ENCODE measurements at places on chromosomes 13 and 19. TPM values are rescaled to one million over a fixed set of nuclear protein-coding genes. Genes with fewer than 3 reads are reported as not detected.

Gene TEX101
- total RNA-seq: not detected

Gene DACT3
- 0.71 TPM for total RNA-seq

Gene ZNF829
- 4.3 TPM for total RNA-seq

Gene JUND
- 232 TPM for total RNA-seq

Gene CCNE1
- total RNA-seq: 17.4 TPM

Gene SYT5
- not detected for total RNA-seq

Gene KIR2DL4
- total RNA-seq: not detected

DNA sequence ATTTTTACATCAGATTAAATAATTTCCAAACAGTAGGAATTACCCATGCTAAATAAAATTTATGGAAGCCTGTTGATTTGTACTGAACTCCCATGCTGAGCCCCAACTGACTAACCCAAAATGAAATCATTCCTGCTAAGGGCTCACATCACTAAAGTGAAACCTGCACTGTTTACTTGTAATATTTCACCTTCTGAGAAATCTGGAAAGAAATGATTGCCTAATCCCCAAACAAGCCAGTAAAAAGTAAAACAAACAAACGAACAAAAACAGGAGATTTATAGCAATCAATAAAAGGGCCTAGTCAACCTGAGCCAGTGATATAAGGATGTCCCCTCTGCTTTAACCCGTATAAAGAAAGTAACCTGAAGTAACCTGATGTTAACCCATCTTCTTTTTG lies 1599.8 kb downstream of the OLFM4 start:
- DNase-seq: no peak

DNA sequence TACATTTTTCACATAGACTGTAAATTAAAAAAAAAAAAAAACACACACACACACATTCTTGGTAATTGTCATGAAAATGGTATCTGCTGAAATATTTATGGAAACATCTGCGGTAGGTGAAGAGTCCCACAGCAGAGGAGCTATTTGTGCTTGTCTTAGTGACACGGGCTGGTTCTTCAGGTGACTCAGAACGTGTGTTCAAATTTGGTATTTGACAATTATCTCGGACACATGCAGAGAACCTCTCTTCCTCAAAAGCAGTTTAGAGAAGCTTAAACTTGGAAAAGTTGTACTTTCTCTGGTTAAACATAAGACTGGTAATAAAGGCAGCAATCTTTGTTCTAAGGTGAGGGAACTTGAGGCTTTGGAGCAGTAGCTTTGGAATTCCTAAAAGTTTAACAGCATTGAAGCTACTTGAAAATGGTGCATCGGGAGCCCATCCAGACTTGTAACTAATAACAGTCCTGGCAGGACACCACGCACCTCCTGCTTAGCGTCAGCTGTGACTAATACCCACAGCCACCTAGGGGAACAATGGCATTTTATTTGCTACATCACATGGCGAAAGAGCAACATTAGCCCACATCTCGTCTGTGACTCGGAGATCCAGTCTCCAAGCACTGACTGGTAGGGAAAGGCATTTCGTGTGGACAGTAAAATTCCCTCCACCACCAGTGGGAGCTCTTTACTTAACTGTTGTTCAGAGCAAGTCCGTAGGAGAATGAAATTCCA lies 1505.1 kb upstream of the SLC10A2 start:
- no peak for DNase-seq

DNA sequence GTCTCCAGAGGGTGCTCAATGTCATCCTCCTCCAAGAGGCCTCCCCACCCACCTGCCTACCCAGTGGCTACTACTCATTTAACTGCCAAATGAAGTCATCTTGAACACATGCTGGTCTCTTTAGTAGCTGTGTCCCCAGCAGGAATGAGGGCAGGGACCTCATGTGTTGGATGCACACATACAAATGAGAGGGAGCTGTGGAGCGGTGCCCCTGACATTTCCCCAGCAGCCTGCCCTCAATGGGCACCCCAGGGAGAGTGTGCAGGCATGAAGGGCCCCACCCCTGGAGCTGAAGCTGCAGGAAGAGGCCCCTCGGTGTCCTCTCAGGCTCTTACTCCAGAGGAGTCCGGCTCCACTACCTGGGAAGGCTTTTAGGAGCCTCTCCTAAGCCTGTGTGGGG lies 1322.7 kb downstream of the UQCRFS1 start:
- no peak for DNase-seq

- DNase-seq: no peak
Observed at GRCh38 chr19:38805180-38805579, 7.6 kb downstream of the LGALS4 start.

GRCh38 chr13:41813426-41813825 lies 147.5 kb downstream of the VWA8 start:
- no peak for DNase-seq

GRCh38 chr13:24165746-24166145 lies 5.2 kb downstream of the SPATA13 start:
- no peak for DNase-seq

DNA sequence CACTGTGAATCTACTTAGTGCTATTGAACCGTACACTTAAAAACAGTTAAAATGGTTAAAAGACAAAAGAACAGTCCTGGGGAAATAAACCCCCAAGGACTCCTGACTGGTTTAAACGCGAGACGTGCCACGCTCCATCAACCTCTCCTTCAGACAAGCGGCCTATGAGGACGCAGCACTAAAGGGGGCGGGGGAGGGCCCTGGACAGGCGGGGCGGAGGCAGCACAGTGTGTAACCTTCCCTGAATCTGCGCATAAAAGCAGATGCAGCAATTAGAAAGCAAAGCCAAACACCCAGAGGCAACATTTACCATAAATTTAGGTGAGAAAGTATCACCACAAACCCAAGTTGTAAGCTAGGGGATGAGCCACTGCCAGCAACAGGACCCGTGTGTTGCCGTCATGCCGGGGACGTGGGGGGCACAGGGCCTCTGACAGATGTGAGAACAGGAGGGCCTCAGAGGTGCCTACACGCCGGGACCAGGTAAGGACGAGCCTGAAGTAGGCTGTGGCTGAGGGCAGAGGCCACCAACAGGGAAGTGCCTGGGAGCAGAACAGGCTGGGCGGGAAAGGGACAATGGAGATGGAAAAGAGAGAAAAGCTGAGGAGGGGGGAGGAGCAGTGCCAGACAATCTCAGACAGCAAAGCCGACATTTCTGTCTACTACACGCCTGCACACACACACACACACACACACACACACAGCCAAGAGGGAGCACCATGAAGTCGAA lies 15.3 kb upstream of the ADPRHL1 start:
- DNase-seq: no peak

GRCh38 chr13:37984357-37984756 lies 114.8 kb upstream of the TRPC4 start:
- no peak for DNase-seq

DNA sequence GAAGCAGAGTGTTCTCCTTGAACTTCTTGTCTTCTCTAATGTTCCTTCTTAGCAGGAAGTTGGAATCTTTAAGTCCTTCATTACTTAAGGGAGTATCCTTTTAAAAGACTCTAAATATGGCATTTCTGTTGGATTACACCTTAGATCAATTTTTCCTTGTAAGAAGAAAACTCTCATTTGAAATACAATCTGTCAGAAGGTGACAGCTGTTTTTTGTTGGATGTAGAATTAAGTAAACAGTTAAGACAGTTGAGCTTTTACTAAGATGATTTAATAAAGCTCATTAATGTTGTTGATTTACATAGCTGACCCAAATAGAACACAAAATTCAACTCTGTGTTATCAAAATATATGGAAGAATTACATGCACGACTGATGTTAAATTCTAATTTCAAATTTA lies 16.7 kb upstream of the MBNL2 start:
- no peak for DNase-seq

DNA sequence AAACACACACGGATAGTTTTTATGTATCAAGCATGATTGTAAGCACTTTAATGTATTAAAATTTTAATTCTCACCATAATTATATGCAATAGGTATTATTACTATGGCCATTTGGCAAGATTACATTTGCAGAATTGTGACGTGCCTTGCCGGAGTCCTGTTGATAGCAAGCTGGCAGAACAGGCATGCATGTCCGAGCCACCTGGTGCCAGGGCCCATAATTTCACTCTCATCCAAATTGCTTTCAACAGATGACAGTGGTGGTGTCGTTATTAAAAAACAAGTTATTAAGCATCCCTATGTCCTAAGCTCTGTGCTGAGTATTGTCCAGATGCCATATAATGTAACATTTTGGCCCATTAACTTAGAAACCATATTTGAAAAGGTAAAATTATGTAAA lies 374.3 kb downstream of the FOXO1 start:
- no peak for DNase-seq

DNA sequence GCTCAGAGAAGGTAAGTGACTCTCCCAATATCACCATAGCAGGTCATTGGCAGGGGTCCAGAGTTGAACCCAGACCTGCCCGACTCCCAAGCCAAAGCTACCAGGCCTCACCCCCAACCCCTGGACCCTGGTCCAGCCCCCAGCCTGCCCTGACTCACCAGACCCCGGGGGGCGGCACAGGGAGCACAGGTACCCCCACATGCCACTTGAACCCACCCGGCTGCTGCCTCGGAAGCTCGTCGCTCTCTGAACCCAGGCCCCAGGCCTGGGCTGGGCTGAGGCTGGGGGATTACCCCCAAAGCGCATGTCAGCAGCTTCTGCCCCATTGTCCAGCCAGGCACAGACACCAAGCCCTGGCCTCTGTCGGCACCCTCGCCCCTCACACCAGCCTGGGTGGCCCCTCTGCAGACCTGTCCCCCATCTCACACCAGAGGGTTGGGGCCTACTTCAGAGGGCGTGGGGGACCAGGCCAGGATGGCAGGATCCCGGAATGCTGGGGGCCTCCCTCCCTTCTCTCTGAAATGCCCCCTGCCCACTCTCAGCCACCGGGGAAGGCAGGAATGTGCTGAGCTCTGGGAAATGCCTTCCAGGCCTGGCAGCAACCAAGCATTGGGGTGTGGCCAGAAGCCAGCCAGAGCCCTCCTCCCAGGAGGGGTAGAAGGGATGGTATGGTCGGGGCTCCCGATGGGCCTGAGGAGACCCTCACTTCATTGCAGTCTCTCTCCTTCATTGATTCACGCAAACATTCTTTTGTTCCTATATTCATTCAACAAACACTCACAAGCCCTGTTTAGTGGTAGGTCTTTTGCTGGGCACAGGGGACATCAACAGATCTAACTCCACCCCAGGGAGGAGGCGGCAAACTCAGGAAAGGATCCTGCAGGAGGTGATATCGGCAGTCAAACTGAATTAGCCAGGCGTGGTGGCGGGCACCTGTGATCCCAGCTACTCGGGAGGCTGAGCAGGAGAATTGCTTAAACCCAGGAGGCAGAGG lies 1.7 kb upstream of the PRX start:
- no peak for DNase-seq

- DNase-seq: no peak
Observed at GRCh38 chr19:39276740-39277139, 8.5 kb downstream of the IFNL2 start.

DNA sequence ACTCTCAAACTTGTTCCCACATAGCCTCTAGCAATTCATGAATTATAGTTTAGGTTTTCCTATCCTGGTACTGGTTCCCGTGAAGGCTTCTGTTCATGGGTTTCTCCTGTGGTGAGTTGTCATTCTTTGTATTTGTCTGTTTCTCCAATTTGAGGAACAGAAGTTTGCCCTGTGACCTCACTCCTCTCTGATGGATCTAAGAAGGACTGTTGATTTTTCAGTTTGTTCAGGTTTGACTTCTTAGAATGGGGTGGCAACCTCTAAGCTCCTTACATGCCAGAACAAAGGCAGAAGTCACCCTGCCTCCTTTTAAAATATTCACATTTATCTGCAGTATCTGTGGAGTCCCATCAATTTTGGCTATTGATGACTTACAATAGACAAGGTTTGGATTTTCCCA lies 354.0 kb downstream of the SPRY2 start:
- no peak for DNase-seq

DNA sequence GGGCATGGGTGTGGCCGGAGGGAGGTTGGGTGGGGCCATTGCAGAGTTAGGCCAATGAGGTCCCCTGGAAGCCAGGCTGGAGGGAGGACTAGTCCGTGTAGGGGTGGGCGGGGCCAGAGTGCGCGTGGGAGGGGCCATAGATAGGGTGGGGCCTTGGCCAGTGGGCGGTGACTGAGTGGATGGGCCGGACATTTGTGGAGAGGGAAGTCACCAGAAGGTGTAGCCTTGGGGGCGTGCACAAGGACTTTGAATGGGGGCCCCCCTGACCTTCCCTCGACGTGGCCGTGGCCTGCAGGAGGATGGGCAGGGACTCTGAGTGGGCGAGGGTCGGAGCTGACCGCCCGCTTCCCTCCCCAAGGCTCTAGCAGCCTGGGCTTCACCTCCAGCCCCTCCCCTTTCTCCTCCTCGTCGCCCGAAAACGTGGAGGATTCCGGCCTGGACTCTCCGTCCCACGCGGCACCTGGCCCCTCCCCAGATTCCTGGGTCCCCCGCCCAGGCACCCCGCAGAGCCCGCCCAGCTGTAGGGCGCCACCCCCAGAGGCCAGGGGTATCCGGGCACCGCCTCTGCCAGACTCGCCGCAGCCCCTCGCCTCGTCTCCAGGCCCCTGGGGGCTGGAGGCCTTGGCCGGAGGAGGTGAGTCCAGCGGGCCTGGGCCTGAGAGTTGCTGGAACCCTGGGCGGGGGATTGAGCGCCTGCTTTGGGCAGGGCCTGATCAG lies 16.5 kb upstream of the B3GNT3 start:
- DNase-seq: no peak

DNA sequence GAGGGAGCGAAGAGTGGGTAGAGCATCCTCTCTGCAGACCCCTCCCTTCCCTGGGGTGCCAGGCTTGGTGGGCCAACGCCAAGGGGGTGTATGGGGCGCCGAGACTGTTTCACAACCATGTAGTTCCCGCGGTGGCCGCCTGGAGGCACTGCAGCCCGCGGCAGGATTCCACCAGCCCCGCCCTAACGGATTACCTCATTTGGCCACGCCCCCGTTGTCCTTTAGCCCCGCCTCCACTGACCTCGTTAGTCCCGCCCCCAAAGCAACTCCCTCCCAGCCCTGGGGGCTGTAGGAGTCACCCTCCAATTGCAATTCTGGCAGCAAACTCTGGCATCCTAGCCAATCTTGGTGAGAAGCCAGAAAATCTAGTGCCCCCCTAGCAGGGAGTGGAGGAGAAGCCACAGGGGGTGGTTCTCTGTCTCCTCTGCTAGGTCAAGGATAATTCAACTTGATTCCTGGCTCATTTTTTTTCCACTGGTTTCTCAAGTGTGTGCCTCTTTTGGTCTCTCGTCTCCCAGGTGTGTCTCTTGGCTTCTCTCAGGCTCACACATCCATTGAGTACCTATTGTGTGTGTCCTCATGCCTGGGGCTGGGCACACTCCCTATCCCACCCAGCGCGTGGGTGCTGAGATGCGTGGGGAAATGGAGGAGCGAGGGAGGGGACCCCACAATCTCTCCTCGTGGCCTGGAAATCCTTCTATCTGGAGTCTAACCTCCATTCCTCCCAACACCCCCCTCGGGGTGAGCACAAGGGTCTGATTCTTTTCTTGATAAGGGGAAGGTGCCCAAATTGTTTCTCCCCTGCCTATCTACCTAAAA lies 2.0 kb downstream of the OLFM2 start:
- DNase-seq: peak; percentile 82

- peak; percentile 34 for DNase-seq
Observed at GRCh38 chr13:30616927-30617314, 799 bp upstream of the USPL1 start.

- no peak for DNase-seq
Observed at GRCh38 chr13:26614721-26615120, 57.2 kb downstream of the WASF3 start.
